Stimulated activated CD4-positive, alpha-beta T cell treated with anti-CD3 and anti-CD28 coated beads, Interleukin-1b, Interleukin-23, amount 100 ng/mL, for 48 hours (primary cell): ENCODE measurements at places on chromosomes 7 and 10.

DNA sequence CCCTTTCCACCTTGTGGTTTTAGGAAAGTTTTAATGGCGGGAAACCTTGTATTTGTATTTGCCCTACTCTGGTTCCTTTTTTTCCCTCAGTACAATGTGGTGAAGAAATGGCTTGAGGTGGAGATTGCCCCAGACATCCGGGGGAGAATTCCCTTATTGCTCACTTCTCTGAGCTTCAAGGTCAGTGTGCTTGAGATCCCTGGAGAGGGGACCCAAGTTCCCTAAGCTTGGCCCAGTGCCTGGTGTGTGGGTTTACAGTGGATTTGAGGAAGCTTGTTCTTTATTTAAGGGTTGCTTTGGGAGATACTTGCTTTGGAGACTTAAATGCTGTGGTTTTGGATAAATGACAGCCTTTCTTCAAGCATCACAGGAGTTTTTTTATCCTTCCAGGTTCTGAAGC lies 18.3 kb downstream of the CALHM2 start:
- no peak for DNase-seq

DNA sequence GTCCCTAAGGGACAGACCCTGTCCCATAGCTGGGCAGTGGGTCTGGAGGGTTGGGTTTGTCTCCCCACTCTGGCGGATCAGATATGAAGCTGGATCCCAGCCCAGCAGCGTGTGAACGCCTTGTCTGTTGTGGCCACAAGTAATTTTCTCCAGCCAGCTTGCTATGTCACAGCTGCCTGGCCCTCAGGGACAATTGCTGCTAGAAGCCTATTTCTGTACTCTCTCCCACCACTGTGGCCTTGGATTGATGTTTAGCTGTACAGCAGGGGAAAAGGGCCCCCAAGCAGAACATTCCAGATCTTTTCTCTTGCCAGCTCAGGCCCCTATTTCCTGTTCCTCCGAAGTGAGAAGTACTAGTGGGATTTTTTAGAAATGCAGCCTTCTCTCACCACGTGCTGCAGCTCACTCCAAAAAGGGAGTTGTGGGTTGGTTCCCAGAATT lies 53.5 kb upstream of the WAC start:
- DNase-seq = no peak

- DNase-seq = no peak
Observed at GRCh38 chr10:121217331-121217730, 366.2 kb downstream of the WDR11 start.

GRCh38 chr7:24777806-24778205 lies 20.5 kb upstream of the GSDME start:
- no peak for DNase-seq

- DNase-seq = no peak
Observed at GRCh38 chr10:123146894-123147634, 872 bp upstream of the HMX2 start.
